Activated naive CD4-positive, alpha-beta T cell treated with anti-CD3 and anti-CD28 coated beads, Interleukin-2, amount 50 U/mL, for 72 hours (primary cell): ENCODE measurements at places on chromosomes 2 and 18. TPM values are rescaled to one million over a fixed set of nuclear protein-coding genes. Genes with fewer than 3 reads are reported as not detected.

MAP3K19 gene
- total RNA-seq: 0.64 TPM

DSG2 gene
- total RNA-seq: 0.82 TPM

FTCDNL1 gene
- 3.9 TPM for total RNA-seq

SLC9A4 gene
- 0.23 TPM for total RNA-seq

UGT1A8 gene
- not detected for total RNA-seq

TUBB8B gene
- not detected for total RNA-seq

THADA gene
- 19.3 TPM for total RNA-seq

ALPP gene
- 0.53 TPM for total RNA-seq

ZBTB14 gene
- 22.5 TPM for total RNA-seq

MC4R gene
- not detected for total RNA-seq

NCK2 gene
- total RNA-seq: 98.5 TPM

KCNG2 gene
- not detected for total RNA-seq

PLCD4 gene
- total RNA-seq: 0.43 TPM

FSHR gene
- not detected for total RNA-seq

RGPD4 gene
- total RNA-seq: 0.16 TPM

EFEMP1 gene
- not detected for total RNA-seq

ACVR1C gene
- total RNA-seq: 2.6 TPM

OSR1 gene
- total RNA-seq: not detected

EVX2 gene
- not detected for total RNA-seq

IRS1 gene
- total RNA-seq: 1.2 TPM

PIGN gene
- total RNA-seq: 26.8 TPM

ARID5A gene
- total RNA-seq: 348 TPM

NPPC gene
- 0.41 TPM for total RNA-seq

SERPINB5 gene
- total RNA-seq: not detected

CHAC2 gene
- total RNA-seq: 8.4 TPM

ZNF2 gene
- 5.3 TPM for total RNA-seq

PLGLB2 gene
- not detected for total RNA-seq

ACTG2 gene
- total RNA-seq: not detected

GCG gene
- not detected for total RNA-seq

UGT1A10 gene
- total RNA-seq: not detected

ZCCHC2 gene
- 66.0 TPM for total RNA-seq

TLX2 gene
- 0.25 TPM for total RNA-seq

SNORC gene
- total RNA-seq: 1.3 TPM

SERPINB13 gene
- not detected for total RNA-seq

KCTD1 gene
- 4.5 TPM for total RNA-seq

SP140L gene
- total RNA-seq: 52.8 TPM

C1GALT1C1L gene
- not detected for total RNA-seq

CPS1 gene
- total RNA-seq: 1.5 TPM

KYNU gene
- not detected for total RNA-seq

ADCYAP1 gene
- total RNA-seq: not detected

TNFRSF11A gene
- total RNA-seq: 15.8 TPM

CPO gene
- not detected for total RNA-seq

SLC38A11 gene
- not detected for total RNA-seq

ITPRIPL1 gene
- 28.2 TPM for total RNA-seq
